ENCODE measurements at places on chromosomes 6 and 20.

GRCh38 chr6:114740547-114740946 is 397.7 kb upstream of the HS3ST5 start:
- no peak for DNase-seq

DNA sequence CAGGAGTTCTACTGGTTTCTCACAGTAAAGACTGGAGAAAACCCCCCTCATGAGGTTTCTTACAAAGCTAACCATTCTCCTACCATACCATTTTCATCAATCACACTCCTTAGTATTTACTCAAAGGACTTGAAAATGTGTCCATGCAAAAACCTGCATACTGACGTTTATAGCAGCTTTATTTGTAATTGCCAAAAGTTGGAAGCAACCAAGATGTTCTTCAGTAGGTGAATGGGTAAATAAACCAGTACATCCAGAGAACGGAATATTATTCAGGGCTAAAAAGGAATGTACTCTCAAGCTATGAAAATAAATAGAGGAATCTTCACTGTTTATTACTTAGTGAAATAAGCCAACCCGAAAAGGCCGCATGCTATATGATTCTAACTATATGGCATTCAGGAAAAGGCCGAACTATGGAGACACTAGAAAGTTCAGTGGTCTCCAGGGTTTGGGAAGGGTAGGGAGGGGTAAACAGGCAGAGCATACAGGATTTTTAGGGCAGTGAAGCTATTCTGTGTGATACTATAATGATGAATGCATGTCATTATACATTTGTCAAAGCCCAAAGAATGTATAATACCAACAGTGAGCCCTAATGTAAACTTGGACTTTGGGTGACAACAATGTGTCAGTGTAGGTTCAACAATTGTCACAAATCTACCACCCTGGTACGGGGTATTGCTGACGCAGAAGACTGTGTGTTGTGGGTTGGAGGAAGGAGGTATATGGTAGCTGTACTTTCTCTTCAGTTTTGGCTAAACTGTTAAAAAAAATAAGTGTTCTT is 50.6 kb downstream of the SNX5 start:
- DNase-seq: no peak

GRCh38 chr6:21947731-21948386 is 349.0 kb downstream of the PRL start:
- peak; percentile 17 for DNase-seq

- no peak for DNase-seq
Measured at GRCh38 chr6:40585651-40586269, 1.4 kb downstream of the LRFN2 start.

GRCh38 chr20:6824401-6824800 is 56.9 kb downstream of the BMP2 start:
- DNase-seq: no peak

DNA sequence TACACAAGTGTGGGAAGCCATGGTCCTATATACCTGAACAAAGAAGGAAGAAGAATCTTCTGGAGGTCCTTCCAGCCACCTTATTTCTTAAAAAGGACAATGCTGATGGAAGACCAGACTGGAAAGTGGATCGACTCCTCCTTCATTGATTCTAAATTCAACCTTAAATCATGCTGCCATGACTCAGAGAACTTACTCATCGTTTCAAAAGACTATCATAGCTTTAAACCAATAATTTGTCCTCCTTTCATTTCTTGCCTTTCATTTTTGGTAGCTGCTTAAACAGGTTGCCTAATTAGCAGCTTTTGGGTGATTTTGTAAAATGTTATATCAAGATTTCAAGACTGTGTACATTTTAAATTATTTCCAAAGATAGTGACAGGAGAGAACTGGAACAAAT is 60.8 kb downstream of the RTN4IP1 start:
- DNase-seq: no peak

- DNase-seq: no peak
Measured at GRCh38 chr20:61619751-61620150, 367.7 kb downstream of the CDH4 start.

DNA sequence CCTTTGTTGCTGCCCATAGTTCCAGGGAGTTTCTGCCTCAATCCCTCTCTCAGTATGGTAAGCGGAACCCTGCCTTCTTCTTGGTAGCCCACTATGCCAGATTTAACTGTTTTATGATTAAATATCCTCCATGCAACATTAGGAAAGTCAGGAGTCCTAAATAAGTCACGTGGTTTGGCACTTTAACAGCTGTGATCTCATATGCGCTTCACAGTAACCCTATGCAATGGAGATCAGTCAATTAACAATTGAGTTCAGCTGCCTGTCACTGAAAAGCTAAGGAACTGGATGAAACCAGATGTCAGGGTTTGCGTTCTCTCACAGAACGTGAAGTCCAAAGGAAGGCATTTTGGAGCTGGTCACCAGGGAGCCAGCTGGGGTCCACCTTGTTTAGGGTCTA is 81.6 kb downstream of the PSMB1 start:
- no peak for DNase-seq

- no peak for DNase-seq
Measured at GRCh38 chr6:114564302-114564933, 221.6 kb upstream of the HS3ST5 start.

DNA sequence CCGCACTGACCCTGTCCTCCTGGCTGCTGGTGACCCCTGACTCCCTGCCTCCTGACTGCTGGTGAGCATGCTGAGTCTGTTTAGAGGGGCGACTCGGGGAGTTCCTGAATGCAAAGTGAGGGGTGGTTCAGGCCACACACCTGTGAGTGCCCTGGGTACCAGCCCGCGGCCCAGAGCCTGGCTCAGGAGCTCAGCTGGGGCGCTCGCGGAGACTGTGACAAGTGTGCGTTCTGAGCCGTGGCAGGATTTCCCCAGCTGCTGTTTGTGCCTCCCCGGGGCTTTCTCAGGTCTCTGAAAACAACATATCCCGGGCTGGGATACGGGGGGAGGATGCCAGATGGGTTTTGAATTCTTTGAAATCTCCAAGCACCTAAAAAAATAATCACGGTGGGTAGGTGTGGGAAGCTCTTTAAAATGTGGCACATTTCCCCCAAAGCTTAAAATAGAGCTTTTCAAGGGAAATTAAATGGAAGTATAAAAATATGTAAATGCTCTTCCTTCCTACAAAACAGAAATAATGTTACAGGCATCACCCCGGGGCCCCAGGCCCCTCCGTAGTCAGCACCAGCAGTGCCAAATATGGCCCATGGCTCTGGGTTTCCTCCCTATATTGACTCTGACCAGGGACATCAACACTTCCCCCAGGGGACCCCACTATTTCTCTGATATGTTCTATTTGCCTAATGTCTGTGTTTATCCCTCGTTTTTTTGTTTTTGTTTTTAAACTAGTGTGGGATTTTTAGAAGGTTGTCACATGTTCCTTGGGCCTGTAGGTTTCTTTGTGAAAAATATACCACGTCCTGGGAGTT is 49.9 kb upstream of the TAGAP start:
- no peak for DNase-seq

GRCh38 chr20:49308875-49309274 is 31.0 kb upstream of the ZNFX1 start:
- no peak for DNase-seq

- DNase-seq: no peak
Measured at GRCh38 chr20:19768325-19768842, 10.3 kb downstream of the RIN2 start.

GRCh38 chr20:31861135-31861384 is 9.3 kb downstream of the DUSP15 start:
- no peak for DNase-seq

- DNase-seq: no peak
Measured at GRCh38 chr6:149558029-149558428, 8.1 kb upstream of the GINM1 start.

GRCh38 chr6:10269814-10270472 is 144.9 kb downstream of the TFAP2A start:
- DNase-seq: no peak

GRCh38 chr6:51655517-51655916 is 431.9 kb downstream of the PKHD1 start:
- no peak for DNase-seq

- no peak for DNase-seq
Measured at GRCh38 chr20:21391185-21391971, 5.9 kb downstream of the NKX2-4 start.

DNA sequence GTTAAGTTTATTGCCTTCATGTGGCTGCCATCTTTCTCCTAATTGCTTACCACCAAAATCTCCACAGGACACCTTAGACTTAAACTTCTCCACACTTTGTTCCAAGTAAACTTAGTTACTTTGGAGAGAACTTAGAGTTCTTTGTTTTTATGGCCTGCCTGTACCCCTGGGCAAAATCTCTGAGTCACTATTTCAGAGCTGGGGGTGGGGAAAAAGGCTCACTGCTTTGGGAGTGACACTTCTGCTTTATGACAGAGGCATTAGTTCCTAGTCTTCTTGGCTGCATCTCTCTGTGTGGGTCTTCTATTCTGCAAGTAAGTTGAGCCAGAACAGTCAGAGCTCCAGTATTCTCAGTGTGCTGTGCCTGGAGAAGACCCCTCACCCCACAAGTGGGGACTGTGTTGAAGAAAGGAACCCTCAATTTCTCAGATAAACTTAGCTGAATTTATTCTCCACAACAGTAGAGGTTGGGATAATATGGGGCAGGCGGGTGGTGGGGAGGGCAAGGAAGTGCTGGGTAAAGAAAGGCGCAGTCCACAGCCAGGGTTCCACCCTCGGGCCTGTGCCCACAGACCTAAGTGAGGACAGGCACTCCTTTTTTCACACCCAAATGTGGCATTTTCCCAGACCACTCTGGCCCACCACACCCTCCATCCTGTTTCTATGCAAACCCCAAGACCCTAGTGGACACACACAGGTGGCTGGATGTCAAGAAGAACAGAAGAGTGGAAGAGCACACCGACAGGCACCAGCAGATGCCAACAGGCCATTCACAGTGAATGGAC is 636.6 kb upstream of the MAN1A1 start:
- no peak for DNase-seq

DNA sequence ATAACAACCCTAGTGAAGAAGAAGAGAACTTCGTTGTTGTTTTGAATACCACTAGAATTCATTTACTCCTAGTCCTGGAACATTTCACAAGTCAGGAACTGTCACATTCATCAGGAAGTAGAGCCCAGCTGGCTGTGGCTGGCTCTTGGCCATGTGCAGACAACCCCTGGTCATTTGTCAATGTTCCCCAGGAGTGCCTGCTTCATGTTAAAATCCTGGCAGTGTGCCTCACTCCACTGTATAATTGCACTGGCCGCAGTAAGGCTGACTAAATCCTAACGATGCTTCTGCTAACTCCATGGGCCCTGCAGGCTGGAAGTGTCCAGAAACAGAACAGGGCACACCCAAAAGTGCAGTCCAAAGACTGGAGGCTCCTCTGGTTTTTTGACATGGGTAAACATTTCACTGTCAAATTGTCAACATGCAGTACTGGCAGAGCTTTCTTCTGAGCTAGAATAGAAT is 41.5 kb upstream of the ADGRF1 start:
- DNase-seq: peak; percentile 99

DNA sequence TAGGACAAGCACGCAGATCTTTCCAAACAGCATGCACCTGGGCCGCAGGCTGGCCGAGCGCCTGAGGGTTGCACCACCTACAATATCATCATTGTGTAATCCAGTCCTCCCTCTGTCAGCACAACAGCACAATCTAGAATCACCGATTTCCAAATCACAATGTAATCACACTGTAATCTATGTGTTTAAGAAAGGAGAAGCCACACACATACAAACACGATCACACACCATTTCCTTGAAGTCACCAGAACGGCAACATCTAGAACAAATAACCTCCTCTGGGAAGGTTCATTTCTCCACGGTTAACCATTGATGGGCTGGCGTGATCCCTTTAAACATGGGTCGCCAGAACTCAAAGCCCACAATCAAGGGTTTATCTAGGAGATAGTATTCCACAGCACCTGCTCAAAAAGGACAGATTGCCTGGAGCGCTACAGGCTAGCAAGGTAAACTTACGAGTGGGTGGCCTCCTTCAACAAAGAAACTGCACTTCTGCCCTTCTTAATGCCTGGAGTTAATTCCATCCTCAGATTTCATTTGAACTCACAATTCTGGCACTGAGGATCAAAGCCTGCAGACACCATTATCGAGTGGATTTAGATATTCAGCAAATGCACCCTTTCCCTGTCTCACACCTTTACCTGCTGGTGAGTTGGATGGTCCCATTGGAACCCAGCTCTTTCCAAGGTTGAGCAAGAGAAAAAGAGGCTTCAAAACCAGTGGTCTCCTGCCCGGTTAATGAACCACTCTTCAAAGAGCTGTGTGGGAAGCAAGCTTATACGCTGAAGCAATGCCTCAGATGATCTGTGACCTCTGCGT is 83.8 kb upstream of the FOXQ1 start:
- DNase-seq: peak; percentile 29

DNA sequence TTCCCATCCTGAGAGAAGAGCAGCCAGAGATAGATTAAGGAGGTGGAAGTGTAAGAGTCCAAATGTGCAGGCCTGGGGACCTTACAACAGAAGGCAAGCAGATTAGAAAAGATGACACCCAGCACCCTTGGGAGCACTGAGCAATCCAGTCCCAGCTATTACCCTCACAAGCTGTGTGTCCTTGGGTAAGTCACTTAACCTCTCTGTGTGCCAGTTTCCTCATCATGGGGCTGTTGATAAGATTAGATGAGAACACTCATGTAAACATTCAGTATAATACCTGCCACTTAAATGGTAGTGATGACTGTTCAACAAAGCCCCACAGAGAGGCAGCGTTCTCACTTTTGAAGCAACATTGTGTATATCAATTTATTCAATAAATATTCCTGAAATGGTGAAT is 114.8 kb upstream of the CST7 start:
- no peak for DNase-seq

GRCh38 chr6:90162648-90163387 is 133.8 kb downstream of the BACH2 start:
- DNase-seq: no peak

GRCh38 chr6:13372688-13373487 is 44.6 kb upstream of the TBC1D7 start:
- no peak for DNase-seq

GRCh38 chr6:86192123-86192522 is 549.4 kb upstream of the SYNCRIP start:
- DNase-seq: no peak

GRCh38 chr6:7218406-7218988 is 94.5 kb downstream of the SSR1 start:
- DNase-seq: peak; percentile 39

DNA sequence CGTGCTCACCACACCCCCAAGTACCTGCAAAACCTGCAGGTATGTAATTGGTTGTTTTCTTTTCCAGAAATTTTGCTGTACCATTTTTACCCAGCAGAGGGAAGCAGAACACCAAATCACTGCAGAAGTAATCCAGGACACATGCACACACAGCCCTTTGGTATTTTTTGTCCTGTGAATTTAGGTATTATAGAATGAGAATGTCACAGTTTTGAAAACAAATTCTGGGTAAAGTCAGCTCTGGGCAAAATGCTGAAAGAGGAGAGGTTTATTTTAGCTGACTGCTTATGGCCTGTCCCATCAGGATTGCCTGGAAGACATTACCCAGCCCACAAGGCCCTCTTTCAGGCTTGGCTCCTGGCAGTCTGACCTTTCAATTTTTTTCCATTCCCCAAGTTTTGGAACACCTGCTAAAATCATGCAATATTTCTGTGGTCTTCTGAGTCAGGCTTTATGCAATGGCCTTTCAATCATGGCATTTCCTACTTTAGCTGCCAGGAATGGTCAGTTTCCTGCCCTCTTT is 3.5 kb upstream of the EFHC1 start:
- peak; percentile 51 for DNase-seq
